ENCODE measurements at places on chromosomes 2 and 18. TPM values are rescaled to one million over a fixed set of nuclear protein-coding genes. Genes with fewer than 3 reads are reported as not detected.

DNA sequence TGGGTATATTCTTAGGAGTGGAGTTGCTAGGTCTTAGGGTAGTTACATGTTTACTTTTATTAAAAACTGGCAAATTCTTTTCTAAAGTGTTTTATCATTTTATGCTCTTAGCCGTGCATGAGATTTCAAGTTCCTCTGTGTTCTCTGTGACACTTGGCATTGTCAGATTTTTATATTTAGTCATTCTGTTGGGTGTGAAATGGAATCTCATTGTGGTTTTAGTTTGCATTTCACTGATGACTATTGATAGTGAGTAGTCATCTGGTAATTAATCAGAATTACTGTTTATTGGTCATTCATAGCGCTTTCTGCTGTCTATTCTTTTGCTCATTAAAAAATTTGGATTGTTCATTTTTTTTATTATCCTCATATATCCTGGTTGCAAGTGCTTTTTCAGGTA lies 34.1 kb downstream of the RAB3GAP1 start:
- peak; percentile 23 for DNase-seq

GRCh38 chr2:168194784-168195522 lies 52.4 kb downstream of the STK39 start:
- no peak for DNase-seq

DNA sequence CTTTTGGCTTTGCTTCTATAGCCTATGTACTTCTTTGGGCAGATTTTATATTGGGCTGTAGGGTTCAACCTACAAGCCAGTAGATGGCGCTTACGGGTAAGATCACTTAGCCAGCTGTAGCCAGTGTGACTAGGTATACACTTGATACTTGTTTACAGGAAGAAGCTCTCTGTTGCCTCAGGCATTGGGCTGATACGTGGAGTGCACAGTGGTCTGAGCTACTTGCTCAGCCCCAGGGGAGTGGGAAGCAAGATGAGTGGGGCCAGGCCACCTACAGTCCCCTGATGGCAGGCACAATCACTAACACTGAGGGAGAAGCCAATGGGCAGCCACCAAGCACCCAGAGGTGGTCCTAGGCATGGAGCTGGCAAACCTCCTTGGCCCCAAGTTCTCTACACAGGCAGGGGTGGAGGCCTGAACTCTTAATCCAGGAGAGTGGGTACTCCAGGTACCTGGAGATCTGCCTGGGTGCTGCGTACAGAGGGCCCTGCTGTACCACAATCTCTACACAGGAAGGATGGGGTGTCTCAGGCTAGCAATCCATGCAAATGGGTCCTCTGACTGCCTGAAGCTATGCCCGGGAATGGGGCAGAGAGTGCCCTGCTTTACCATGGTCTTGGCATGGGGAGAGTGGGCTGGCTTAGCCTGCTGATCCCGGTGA lies 122.2 kb downstream of the NCOA1 start:
- DNase-seq = peak; percentile 25

DNA sequence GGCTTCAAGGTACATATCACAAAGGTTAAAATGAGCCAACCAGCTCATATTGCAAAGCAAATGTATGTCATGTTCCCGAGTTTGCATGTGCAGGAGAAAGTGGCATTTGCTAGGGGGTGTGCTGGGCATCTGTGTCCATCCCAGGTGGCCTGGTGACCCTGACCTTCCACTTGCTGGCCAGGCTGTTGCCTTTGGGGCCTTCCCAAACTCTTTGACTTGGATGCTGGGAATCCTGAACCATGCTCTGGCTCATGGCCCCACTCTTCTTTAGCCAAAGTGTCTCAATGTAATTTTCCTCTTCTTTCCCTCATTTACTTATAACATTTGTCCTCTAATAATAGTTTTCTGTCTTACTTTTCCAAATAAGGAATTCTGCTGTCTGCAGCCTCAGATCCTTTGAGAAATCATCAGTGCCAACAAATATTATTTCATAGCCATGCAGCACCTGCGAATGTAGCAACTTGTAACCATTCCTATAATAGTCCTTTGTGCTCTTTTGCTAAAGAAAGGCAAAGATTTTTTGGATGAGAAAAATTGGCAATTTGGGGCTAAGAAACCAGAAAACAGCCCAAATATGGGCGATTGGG lies 64.2 kb downstream of the MTCL1 start:
- DNase-seq = no peak

- DNase-seq = peak; percentile 88
These were observed 224.4 kb upstream of the APCDD1 start for GRCh38 chr18:10230072-10230471.

DNA sequence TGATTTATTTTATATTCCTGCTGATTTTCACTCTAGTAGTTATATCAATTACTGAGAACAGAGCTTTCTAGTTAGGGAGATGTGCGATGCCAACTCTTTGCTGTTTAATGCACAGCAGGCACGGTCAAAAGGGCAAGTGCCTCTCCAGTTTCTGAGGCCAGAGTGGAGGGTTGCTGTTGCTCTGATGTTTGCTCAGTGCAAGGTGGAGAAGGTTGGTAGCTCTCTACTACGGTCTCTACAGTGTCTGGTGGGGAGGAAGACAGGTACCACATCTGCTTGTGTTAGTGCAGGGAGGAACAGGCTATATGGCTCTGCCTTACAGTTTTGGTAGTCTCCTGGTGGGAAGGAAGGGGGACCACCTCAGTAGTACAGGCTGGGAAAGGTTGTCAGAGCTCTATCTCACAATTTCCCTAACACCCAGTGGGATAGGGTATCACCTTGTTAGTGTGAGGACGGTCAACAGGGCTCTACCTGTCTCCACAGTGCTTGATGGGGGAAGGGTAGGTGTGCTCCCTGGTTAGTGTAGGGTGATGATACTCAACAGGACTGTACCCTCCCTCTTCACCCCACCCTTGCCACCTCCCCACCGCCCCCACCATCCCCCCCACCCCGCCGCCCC lies 85.9 kb downstream of the FANCL start:
- no peak for DNase-seq

GRCh38 chr2:187962538-187962937 lies 329.1 kb upstream of the GULP1 start:
- DNase-seq = no peak

The RFTN2 gene
- total RNA-seq = 10.2 TPM

DNA sequence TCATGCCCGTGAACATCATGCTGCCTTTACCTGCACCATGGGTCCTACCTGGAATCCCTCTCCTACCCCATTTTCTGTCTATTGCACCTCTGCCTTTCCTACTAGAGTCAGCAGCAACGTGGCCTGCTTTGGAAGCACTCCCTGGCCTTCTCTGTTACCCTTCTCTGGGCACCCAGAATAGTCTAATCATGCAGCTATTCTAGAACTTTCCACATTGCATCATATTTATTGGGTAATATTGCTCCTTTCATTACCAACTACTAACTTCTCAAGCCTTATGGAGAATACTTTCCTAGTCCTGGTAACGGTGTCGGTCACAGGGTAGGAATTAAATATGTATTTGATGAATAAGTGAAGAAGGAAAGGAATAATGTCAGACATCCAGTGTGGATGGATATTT lies 33.3 kb upstream of the CREG2 start:
- DNase-seq = peak; percentile 30

GRCh38 chr18:52376104-52376503 lies 36.1 kb downstream of the DCC start:
- DNase-seq = no peak

- peak; percentile 94 for DNase-seq
These were observed 997 bp upstream of the TGIF1 start for GRCh38 chr18:3448838-3449511.

The SPHKAP gene
- not detected for total RNA-seq

- DNase-seq = peak; percentile 41
These were observed 11.2 kb downstream of the ZNF142 start for GRCh38 chr2:218648088-218648786.

DNA sequence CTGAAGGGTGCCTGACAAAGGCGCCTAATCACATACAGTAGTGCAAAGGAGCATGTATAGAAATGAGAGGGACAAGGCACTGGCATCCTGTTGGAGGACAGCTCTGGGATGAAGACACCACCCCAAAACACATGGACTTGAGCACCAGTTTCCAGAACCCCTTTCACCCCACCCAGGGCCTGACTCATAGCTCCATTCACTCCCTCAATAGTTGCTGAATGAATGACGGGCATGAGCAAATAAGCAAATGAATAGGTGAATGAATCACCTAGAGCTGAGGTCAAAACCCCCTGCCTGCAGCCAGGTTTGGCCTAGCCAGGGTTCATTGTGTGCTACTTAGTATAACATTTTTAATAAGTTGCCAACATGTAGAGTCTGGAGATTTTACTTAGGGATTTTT lies 66.3 kb downstream of the NRP2 start:
- peak; percentile 80 for DNase-seq

- no peak for DNase-seq
These were observed 96.4 kb upstream of the SCN1A start for GRCh38 chr2:166224197-166224596.

DNA sequence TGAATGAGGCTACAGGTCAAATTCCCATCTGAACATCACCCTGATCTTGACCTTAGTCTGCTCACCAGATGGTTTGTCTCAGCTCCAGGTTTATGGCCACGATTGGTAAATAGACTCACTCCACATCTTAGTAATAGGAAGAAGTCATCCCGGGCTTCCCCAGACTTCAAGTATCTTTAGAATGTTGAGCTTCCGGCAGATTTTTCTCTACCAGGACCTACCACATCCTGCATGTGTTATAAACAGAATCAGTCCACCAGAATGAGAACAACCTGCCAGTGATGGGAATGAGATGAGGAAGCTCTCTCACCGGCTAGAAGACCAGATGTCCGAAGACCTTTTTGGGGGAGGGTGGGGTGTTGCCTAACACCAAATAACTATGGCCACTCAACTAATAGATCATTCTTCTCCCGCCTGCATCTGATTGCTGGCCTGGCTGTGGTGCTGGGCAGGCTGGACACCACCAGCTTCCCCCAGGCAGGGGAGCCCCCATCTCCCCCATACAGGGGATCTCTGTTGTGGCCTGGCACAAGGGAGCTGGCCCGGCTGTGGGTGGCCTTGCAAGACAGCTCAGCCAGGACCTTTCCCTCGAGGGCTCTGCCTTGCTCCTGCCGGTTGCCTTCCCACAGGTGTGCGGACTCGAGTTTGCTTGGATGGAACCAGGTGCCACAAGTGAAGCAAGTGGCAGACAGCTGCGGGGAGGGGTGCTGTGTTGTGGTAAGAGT lies 88.5 kb downstream of the SH3RF3 start:
- peak; percentile 98 for DNase-seq

DNA sequence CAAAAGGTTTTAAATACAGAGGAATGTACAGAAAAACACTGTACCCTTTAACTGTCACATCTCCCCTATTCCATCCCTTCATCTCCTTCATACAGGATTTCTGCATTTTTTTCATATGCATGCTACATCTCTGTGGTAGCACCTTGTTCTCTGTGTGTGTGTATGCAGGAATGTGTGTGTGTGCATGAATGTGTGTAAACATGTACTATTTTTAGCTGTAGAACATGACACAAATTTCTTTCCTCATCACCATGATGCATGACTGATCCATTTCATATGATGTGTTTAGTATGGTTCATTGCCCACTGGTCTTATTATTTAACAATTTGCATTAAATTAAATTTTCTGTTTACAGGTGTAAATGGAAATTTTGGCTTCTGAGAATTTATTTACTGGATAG lies 21.5 kb upstream of the ZEB2 start:
- peak; percentile 23 for DNase-seq

The FMNL2 gene
- total RNA-seq = 30.2 TPM

DNA sequence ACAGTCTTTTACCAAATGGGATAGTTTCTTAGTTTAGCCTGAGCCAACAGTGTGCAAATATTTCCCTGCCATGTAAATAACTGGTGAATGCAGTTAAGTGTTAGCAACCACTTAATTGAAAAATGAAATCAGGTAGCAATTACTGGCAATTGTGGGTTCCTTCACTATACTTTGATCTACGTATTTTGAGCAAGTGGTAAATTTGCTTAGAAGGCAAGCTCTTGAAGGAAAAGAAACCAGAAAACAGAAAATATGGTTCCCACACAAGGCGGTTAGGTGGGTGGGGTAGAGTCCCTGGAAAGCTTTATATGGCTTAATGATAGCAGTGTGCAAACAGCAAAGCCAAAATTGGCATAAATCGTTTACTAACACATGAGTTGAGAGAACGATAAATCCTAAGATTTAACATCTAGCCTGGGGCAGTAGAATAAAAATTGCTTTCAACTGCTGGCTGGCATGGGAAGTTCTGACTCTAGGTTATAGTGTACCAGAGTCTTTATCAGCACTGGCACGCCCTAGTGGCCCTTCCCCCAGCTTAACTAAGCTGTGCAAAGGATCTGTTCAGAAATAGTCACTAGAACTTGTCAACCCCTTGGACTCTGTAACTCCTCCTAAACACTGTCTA lies 17.0 kb downstream of the SLC9A2 start:
- DNase-seq = no peak

DNA sequence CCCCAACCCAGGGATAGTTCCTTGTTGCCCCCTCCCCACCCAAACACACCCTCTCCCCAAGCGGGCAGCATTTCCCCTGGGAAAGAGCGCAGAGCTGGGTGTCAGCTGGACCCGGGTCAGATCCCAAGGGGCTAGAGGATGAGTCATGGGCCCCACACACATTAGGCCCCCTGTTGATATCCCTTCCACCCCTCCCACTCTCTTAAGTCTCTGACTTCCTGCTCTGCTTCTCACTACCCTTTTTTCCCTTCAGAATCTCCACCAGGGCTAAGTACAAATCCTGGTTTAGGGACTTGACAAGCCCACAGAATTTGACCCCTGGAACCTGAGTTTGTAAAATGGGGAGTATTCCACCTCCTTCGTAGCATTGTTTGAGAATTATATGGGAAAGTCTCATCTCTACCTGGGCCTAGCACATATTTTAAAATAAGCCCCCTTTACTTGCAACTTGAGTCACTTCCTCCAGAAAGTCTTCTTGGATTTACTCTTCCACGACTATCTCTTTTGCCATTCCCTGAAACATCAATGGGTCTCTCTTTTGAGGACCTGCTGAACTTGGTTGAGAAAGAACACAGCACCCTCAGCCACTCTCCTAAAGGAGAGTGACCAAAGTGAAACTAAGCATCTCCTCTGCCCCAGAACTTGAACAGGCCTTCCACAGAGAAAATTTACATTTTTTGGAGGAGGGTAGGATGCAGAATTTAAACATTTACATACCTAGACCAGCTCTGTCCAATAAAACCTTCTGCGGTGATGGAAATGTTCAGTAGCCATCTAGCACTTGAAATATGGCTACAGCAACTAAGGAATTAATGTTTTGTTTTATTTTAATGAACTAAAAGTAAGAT lies 4.7 kb downstream of the RTKN start:
- no peak for DNase-seq

- DNase-seq = no peak
These were observed 785.8 kb downstream of the RNF144A start for GRCh38 chr2:7703048-7703447.

The CD226 gene
- 0.33 TPM for total RNA-seq

Measured in fibroblast of lung (primary cell).